CD4-positive, alpha-beta memory T cell (primary cell): ENCODE measurements at places on chromosomes 1 and 21.
A peak's percentile ranks its signal among the peaks of the same experiment; 100 is the strongest.

- DNase-seq: no peak
Observed at GRCh38 chr1:32390904-32391870, 3.1 kb downstream of the BSDC1 start.

DNA sequence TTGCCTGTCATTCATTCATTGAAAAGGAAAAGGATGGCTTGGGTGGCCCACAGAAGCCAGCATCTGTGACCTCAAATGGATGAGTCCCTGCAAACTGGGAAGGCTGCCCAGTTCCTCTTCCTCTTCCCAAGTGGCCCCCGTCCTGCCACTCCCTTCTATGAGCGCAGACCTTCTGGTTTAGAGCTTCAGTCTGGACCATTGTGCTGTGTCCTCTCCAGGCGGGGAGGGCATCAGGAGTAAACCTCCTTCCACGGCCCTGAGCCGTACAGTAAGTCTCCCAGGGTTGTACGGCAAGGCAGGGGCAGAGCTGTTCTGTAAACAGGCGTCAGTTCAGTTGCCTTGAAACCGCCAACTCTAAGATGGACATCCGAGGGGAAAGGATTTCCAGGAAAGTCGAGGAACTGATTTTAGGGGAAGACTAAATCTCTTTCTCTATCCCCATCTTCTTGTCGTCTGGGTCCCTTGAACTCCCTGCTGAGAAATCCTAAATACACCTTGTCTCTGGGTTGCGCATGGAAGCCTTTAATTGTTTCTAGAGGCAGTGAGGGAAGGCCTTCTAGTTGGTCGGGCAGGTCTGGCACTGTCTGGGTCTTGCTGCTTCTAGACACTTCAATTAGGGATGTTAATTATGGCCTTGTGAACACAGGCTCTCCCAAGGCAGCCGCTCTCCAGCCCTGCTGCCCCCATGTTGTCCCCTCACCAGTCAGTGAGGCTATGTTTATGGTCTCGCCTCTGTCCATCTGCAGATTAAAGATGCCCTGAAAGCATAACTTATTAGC, 22.1 kb downstream of the SOX13 start:
- no peak for DNase-seq

DNA sequence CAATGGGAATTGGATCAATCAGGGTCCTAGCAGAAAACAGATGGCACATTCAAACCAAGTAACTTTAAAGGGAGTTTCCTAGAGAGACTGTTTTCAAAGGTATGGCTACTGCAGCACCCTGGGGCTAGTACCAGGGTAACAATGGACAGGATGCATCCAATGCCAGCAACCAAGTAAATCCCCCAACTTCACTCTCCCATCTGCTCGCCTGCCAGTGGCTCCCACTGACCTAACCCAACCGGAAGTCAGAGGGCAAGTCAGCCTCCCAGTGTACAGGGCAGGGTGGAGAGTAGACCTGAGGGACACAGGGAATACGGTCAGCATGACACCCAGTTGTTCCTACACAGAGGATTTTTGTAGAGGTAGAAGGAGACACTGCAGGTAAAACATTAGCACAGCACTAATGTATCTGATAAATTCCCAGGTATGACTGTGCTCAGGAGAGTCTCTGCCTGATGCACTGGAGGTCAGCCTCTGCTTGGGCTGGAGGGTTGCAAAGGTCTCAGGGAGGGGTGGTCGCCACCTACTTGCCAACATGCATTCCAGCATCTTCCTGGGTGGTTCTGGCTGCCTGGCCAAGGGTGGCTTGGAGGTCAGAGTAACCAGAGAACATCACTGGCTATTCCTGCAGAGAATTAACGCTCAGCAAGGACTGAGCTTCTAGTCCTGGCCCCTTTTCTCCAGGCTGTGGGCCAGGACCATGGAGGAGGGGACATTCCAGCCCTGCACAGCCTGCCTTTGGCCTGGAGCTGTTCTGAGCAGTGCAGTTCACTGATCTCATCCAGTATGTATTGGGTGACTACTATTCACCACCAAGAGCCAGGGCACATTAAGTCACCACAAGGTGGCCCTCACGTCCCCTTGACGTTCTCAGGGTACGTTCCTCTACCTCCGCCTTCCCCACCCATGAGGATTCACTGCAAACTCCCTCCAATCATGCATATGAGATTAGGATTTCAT, 5.1 kb upstream of the GJA4 start:
- no peak for DNase-seq

DNA sequence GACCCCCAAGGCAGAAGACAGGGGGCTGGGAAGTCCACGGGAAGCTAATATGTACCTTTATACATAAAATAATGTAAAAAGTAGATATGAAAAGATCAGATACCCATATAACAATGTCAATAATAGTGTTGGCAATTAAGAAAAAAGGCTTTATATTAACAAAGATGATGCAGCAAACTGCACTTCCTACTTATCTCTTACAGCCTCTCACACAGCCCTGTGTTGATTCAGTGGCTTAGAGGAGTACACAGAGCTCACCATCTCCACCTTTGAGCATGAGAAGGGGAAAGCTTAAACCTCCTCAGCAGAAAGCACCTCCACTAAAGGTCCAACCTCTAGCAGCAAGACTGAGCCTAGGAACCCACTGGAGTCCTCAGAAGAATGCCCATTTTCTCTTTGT, 7.2 kb upstream of the VSIG8 start:
- DNase-seq: no peak

DNA sequence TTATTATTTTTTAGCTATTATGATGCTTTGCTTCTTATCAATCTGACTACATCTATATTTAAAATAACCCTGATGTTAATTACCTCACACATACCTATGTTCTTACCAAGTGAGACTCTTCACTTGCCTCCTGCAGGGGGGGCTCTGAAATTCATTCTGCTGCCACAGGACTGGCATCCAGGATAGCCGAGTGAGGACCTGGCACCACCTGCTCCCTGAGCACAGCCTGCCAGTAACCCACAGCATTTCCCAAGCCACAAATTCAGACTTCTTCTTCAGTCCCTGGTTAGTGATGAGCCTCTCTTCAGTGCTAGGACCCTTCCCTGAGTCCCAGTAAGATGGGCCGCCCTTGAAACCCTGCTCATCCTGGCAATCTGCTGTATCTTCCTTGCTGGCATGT, 296.5 kb upstream of the PLXNA2 start:
- DNase-seq: no peak

DNA sequence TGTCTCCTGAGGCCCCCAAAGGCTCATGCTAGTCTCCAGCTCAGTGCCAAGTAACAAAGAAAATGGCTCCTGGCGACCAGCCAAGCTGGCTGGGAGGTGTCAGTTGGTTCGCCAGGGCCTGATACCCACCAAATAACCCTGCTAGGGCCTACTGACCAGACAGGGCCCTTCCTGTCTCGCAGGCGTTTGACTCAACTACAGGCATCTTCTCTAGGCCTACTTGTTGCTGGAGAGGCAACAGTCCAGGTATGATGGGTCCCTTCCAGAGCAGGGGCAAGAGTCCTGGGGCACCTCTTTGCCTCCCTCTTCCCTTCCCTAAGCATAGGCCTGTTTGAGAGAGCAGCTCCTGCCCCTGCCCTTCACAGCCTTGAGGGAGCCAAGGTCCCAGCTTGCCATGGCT, 147.9 kb upstream of the VANGL1 start:
- DNase-seq: no peak

DNA sequence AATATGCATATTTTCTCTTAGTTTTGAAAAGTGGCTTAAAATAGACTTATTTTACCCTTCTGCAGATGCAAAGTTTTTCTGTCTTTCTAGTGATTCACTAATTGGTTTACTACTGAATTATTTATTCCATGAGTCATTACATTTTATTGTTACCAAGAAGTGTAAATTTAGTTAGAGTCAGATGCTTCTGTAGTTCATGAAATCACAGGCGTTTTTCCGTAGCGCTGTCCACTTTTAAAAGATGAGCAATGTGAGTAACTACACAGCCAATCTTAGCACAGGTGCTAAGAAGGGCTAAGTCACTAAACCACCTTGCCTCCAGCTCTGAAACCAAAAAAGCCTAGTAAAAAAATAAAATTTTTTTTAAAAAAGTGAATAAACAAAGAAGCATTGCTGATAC, 24.7 kb downstream of the RGS13 start:
- no peak for DNase-seq

- no peak for DNase-seq
Observed at GRCh38 chr21:38221594-38221993, 35.2 kb upstream of the KCNJ15 start.

DNA sequence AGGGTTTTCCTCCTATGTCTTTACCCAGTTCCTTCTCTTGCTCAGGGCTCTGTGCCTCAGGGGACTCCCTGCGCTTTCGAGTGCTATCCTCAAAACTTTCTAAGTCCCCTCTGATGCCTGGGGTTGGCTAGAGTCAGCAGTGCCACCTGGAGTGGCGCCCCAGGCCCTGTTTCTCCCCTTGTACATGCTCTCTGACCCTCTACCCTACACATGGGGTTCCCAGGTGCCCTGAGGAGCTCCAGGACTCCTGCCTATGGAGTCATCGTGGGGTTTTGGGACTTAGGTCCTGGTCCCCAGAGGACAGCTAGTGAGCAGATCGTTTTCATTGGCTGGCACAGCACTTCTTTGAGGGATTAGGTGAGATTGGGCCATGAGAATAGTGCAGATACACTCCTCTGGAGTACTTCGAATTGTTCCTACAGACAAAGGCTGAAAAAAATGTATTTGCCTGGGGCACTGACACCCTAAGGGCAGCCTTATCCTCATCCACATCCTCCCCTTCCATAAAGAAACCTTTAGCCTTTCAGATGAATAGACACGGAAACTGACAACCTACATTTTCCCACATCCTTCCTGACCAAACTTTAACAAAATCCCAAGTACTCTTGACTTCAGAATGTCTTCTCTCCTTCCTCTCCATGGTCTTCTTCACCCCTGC, 41.5 kb downstream of the LGR6 start:
- no peak for DNase-seq

DNA sequence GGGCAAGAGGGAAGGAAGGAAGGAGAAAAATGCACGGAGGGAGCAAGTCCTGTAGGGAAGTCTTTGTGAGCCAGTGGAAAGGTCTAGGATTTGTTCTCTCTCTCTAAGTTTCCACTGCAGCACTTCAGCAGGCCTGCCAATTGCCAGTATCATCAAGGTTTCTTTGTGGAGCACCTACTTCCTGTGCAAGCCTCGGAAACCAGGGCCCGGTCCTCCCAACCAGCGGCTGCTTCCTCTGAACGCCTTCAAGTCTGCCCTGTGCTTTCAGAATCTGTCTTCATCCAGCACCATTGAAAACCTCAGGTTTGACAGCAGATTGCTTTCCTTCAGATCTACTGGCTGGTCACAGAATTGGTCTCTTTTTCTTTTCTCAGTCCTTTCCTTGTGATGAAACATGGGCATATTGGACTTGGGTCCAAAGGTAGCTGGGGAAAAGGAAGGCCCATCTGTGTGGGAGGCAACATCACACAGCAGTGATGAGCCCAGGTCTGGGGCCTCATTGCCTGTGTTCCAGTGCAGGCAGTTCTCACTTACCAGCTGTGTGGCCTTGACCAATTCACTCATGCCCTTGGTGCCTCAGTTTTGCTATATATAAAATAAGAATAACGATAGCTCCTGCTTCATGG, 144.5 kb downstream of the SEC16B start:
- DNase-seq: no peak

DNA sequence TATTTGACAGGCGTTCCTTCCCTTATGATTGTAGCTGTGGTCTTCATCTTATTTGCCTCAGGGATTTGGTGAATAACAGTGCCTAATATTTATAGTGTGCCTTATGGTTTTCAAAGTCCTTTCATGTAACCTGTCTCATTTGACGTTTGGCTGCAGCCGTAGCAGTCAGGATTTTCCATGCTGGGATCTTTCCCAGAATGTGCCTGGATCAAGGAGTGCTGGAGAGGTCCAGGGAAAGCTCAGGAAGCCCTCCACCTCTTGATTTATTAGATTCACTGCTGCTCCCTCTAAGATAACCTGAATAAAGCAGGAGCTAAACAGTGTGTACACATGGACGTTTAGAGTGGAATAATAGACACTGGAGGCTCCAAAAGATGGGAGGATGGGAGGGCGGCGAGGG, 5.2 kb downstream of the C1orf21 start:
- DNase-seq: no peak

DNA sequence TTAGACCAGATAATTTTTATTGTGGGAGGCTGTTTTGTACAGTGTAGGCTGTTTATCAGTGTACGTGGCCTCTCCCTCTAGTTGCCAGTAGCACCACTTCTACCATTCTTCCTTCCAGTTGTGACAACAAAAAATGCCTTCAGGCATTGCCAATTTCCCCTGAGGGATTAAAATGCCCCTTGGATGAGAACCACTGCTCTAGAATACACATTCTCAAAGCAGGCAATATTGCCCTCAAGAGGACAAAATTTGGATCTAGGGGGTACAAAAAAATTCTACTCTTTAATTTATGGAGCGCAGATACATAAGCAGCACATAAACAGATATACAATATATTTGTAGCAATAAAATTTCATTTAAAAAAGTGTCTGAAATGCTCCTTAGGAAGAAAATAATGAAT, 674.6 kb downstream of the PTPRC start:
- DNase-seq: no peak

- DNase-seq: no peak
Observed at GRCh38 chr1:67883069-67883468, 49.8 kb upstream of the GNG12 start.

DNA sequence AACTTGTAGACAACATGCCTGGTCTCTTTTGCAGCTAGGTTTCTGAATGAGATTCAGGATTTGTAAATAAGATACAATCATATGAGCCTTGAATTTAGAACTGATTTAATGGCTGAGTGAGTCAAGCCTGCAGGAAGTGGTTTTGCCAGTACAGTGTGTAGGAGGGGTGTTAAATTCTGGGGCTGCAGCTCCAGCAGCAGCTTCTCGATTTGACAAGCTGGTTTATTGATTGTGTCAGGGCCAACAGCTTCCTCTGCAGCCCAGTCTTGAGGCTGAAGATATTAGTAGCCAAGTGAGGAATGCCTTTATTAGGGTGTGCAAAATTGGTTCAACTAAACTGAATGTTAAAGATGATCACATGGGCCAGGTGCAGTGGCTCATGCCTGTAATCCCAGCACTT, 11.5 kb upstream of the PLA2G5 start:
- DNase-seq: peak; percentile 22

DNA sequence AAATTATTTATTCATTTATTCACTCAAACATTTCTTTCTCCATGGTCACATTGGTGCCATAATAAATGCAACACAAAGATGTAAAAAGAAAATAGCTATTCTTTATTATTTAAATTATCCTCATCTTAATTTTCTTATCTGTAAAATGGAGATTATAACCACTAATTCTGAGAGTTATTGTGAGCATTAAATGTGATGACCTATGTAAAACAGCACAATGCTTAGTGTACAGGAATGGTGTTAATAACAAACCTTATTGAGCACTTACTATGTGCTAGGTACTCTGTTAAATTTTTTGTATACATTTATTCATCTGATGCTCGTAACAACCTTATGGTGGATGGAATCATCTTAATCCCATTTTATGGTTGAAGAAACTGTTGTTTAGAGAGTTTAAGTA, 84.6 kb downstream of the NTMT2 start:
- DNase-seq: no peak

DNA sequence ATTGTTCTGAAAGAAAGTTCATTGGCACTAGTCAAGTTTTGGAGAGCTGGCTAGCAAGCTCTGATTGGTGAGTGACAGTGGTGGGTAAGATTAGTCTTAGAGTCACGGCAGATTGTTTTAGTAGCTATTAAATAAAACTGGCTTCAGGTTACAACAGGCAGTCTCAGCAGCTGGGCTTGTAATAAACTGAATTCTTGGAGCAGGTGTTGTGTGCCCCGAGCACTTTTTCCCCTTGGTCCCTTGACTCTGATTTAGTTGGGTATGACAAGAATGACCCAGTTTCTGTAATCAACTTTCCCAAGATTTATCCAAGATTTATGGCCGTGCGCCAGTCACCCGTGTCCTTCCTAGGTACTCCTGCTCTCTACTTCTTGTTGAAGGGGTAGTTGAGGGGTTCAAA, 40.2 kb downstream of the TBCE start:
- DNase-seq: no peak

- DNase-seq: no peak
Observed at GRCh38 chr1:209435654-209436566, 147.6 kb upstream of the CAMK1G start.
